ENCODE measurements at places on chromosomes 1 and 21.

GRCh38 chr1:32939655-32940371, 24.8 kb downstream of the RNF19B start:
- DNase-seq = no peak

DNA sequence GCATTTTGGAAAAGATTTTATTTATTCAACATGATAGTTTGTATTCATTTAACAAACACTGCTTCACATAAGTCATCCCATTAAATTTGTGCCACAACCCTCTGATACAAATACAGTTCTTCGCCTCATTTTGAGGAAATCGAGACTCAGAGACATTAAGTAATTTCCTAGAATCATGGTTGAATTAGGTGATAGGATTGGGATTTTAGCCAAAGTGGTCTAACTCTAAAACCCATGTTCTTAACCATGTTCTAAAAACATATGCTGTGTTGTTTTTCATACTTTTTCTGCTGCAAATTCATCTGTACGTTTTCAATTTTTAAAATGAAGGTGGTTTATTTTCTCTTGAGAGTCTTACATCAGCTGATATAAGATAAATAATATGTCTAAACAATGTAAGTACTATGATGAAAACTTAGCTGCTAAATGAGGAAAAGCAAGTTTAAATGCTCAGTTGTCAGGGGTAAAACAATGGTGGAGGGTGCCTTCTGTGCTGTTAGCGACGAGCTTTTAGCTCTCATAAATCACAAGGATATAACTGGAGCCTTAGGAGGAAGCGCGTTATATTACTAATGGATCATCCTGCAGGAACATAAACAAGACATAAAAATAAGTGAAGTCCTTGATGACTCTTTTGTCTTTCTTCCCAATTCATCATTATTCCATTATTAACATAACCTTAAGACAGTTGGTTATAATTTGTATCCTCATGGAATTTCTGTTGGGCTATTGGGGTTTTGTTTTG, 97.7 kb downstream of the CACHD1 start:
- no peak for DNase-seq

DNA sequence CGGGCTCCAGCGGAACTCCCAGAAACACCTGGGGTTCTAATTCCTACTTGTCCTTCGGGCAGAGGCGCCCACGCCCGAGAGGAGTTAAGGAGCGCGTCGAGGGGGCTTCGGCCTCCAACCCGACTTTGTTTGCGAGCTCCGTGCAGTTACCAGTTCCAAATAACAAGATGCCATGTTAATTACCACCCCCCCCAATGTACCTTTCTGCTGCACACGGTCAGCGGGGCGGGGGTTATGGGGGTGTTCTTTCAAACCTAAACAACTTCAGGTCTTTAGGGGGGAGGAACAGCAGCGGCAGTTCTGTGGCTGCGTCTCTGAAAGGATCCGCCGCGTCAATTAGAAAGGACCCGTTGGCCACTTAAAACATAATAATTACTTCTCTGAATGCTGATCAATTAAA, 114.8 kb downstream of the PRDM16 start:
- DNase-seq = no peak

DNA sequence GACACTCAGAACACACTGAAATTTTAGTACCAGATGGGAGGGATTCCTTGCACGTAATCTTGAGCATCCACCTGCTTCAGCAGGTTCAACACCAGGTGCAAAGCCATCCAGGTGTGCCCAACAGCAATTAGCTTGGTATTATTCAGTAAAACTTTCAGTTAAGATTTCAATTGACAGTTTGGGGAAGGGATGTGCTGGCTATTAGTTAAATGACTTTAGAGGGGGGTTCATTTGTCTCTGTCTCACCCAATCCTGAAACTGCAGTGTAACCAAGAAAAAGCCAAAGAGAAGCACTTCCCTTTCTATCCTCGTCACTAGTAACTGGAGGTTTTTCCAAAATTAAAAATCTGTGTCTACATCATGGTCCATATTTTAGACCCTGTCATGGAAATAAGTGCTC, 90.9 kb downstream of the PIK3R3 start:
- DNase-seq = no peak

DNA sequence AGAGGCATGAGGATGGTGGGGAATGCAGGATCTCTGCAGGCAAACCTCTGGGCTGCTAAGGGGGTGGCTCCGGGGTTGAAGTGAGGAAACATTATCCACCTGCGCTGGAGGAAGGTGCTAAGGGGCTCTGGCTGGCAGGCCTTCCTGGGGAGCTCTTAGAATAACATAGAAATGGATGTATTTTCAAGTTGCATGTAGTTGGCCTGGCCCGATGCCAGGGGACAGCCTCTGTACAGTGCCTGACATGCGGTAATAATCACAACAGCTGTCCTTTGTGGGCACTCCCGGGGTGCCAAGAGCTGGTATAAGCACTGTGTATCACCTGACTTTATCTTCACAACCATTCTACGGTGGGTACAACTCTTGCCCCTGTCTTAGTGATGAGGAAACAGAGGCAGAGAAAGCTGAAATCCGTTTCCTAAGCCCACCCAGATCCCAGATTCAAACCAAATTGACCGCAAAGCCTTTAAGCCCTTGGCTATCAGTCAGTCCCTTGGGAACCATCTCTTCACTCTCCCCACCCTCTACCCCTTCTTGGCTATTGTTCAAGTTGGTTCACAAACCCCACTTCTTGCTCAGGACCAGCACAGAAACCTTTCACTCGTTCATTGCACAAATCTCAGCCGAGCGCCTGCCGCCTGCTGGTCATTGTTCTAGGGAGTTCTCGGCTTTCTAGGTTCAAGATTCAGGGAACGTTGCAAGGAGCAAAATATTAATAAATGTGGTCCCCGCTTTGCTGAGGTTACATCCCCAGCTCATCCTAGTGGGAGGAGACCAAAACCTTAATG, 30.9 kb downstream of the PADI4 start:
- no peak for DNase-seq

- DNase-seq = no peak
These were observed 5.2 kb upstream of the S100A2 start for GRCh38 chr1:153570874-153571273.

GRCh38 chr1:83499998-83500397, 498.9 kb downstream of the TTLL7 start:
- no peak for DNase-seq

GRCh38 chr21:33836408-33836807, 79.2 kb downstream of the ATP5PO start:
- no peak for DNase-seq

DNA sequence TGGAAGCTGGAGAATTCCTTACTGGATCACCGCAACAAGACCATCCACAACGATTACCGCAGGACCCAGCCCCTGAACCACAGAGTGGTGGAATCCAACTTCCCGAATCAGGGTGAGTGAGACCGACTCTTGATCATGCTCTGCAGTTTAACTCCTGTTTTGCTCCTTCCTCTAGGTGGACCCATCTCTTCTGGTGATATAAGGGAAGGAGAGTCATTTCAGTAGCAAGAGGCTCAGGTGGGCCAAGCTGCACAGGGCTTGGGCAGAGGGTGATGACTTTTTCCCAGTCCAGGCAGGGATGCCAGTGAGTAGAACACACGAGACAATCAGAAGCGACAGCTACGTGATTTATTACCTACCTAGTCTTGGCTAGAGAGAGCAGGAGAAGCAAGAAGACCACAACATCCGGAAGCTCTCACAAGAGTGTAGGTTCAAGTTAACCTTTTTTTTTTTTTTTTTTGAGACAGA, 25.2 kb downstream of the CA6 start:
- peak; percentile 61 for DNase-seq

- DNase-seq = no peak
These were observed 111.4 kb downstream of the NTNG1 start for GRCh38 chr1:107252271-107252670.

DNA sequence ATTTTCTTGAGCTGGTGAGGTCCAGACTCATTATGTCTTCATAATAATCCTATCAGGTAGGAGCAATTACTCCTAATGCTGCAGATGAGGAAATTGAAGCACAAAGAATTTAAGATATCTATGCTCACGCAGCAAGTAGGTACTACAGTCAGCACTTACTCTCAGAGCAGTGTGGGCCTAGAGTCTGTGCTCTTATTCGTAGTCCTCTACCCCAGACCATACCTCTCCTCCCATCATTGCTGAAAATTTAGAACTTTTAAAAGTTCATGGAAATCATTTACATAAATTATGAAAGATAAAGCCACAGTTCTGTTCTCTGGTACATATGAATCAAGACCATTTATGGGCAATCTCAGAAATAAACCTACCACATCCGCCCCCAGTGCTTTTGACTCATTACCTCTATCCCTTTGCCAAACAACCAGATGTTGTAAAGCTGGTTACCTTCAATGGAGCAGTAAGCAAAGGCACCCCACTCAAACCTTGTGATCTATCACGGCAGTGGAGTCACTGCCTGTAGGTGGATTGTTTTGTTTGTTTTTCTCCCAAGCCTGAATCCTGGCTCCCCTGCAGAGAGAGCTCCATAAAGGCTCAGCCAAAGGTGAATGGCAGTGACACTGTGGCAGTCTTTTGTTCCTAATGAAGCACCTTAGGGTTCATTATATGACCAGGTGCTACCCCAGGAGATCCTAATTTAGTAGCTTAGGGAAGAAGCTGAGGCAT, 20.9 kb upstream of the MAN1A2 start:
- DNase-seq = no peak

DNA sequence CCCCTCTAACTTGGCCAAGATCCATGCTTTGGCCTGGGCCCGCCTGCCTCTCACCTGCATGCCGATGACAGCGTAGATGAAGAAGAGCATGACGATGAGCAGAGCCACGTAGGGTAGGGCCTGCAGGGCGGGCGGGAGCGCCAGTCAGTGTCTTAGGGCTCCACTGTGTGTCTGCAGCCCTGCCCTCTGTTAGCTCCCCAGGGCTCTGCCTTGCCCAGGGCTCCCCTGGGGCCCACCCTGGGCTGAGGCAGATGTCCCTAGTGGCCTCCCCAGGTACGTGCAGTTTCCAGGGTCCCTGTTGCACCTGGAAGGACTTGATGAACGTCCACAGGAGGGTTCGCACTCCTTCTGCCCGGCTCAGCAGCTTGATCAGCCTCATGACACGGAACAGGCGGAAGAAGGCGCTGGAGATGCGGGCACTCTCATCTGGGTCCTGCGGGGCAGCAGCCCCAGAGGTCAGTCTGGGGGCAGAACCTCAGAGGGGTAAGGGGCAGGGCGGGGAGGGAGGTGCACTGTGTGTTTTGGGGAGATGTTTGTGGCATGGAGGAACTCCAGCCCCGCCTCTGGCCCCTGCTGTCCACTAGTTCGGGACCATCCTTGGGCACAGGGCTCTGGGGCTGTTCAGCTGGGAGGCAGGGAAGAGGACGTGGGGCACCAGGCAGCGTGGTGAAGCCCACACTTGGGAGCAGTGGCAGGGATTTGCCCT, 29.8 kb upstream of the KIF21B start:
- no peak for DNase-seq

DNA sequence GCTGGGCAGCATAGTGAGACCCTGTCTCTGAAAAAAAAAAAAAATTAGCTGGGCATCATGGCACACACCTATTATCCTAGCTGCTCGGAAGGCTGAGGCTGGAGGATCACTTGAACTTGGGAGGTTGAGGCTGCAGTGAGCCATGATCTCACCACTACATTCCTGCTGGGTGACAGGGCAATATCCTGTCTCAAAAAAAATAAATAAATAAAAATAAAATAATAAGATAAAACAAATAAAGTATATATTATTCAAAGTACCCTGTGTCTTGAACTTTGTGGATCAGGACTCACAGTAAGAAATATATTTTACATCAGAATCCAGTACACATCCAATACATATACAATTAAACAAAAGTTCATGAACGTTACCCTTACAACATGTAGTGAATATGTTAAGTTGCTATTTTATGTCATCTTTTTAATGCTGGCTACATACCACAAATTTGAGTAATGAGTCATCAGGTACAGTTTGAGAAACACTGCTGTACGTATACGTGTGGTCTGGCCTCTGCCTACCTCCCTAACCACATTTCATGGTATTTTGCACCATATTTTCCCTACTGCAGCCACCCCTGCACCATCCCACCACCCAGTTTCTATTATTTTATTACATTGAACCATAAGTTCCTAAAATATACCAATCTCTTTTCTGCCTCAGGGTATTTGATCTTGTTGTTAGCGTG, 4.4 kb downstream of the NME7 start:
- DNase-seq = peak; percentile 40

DNA sequence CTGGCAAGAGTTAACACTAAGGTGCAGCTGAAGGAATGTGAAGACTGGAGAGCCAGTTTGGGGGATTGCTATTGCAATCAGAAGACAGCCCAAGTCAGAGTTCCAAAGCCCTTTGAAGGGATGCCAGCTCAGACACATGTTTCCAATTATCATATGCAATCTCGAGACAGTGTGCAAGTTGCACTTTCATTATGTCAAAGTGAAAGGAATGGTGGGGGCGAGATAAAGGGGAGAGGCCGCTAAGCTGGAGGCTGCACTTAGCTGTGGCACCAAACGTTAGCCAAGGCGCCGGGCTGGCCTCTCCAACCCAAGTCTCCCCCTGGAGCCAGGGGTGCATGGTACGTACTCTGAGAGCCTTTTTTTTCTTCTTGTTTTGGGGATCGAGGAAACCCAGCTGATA, 58.0 kb downstream of the NGF start:
- DNase-seq = no peak

DNA sequence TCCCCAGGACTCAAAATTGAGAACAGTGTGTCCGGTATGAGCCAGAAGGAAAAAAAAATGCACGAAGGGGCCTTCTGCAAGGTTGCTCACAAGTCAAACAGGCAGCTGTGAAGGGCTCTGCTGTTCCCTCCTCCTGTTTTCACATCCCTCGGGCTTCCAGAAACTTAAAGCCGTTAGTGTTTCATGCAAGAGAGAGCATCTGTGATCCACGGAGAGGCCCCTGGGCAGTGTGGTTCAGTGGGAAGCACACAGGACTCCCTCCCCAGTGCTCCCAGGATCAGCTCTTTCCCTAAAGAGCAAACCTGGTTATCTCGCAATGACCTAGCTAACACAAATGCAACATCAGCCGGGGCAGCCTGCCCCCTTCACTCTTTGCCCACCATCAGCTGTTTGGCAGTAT, 2.9 kb upstream of the MATN1 start:
- no peak for DNase-seq

DNA sequence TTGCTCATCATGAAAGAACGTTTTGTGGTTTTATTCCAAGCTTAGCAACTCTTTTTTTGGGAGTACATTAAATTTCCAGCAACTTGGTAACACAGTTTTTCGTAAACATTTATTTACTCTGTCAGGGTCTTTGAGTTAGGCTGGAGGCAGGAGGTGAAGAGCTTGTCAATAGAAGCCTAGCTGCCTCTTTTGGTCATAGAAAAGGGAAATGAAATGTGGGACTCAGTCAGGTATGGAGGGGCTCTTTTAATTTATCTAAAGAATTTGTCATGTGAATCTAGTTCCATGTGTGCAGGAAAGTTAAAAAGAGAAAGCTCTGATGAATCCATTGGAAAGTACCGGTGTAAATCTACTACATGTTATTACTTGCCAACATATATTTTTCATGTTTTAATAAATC, 45.9 kb upstream of the PRMT6 start:
- DNase-seq = no peak

GRCh38 chr1:160148121-160148520, 3.3 kb upstream of the ATP1A4 start:
- no peak for DNase-seq

GRCh38 chr1:183022202-183023145, 746 bp upstream of the LAMC1 start:
- DNase-seq = peak; percentile 83
